ENCODE measurements at places on chromosomes 5 and 9.
A peak's percentile ranks its signal among the peaks of the same experiment; 100 is the strongest.

GRCh38 chr5:2867373-2867933 is 116.0 kb upstream of the IRX2 start:
- no peak for DNase-seq

DNA sequence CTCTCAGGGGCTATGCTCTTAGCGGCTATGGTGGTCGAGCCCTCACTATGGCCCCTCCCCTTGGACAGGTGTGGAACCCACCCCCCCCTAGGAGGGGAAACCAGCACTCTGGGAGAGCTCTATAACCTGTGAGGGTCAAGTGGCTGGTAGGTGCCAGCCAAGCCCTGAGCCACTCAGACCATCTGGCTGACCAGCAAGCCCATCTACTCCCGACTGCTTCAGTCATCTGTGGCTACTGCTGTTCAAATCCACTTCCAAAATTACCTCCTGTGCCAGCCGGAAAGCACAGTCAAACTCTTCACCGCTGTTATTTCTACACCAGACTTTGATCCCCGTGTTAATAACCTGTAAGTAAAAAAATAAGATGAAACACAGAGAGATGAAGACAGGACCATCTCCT is 28.5 kb downstream of the NSUN2 start:
- DNase-seq, result no peak

- no peak for DNase-seq
These were observed 43.6 kb upstream of the SMIM32 start for GRCh38 chr5:136236479-136237083.

GRCh38 chr5:179802950-179803562 is 3.6 kb downstream of the MGAT4B start:
- peak; percentile 6 for DNase-seq

GRCh38 chr5:45081082-45081481 is 272.3 kb downstream of the MRPS30 start:
- DNase-seq, result no peak

DNA sequence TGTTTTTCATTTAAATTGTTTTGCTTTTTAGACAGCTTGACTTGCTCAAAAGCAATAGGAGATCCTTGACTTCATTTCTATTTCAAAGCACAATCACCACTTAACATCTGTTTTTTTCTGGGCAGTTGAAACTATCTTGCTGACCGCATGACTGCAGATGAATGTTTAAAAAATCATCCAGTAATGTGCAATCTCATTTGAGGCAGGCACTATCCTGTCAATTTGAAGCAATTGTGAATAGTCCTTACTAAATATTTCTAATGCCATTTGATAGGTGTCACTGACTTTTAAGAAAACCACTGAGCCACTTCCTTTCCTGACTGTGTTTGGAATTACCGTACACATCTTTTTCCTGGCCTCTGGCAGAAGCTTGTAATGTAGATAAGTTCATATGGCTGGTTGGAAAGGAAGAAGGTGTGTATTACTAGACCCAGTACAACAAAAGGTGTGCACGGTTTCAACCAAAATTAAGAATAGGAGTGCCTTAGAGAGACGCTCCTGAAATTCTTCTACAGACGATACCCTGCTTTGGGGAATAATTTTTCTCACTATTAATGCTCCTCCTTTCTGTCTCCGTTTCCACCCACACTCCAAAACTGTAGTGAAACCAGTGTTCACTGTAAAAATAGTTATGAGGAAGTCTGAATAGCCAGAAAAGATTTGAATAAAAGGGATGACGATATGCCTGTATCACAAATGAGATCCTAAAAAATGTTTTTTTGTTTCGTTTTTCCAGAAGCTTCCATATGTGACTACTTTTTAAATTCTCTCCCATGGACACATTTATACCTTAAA is 136.7 kb upstream of the MOCS2 start:
- DNase-seq, result no peak

GRCh38 chr9:104245925-104246324 is 151.8 kb downstream of the SMC2 start:
- DNase-seq, result no peak

GRCh38 chr5:329768-330167 is 8.3 kb downstream of the AHRR start:
- no peak for DNase-seq

GRCh38 chr5:100576217-100576751 is 41.1 kb downstream of the FAM174A start:
- DNase-seq, result no peak

GRCh38 chr5:126108470-126108869 is 314.7 kb upstream of the GRAMD2B start:
- DNase-seq, result no peak

GRCh38 chr5:34563931-34564709 is 92.0 kb upstream of the RAI14 start:
- DNase-seq, result no peak

- no peak for DNase-seq
These were observed 126.7 kb upstream of the GRHPR start for GRCh38 chr9:37295796-37296195.

DNA sequence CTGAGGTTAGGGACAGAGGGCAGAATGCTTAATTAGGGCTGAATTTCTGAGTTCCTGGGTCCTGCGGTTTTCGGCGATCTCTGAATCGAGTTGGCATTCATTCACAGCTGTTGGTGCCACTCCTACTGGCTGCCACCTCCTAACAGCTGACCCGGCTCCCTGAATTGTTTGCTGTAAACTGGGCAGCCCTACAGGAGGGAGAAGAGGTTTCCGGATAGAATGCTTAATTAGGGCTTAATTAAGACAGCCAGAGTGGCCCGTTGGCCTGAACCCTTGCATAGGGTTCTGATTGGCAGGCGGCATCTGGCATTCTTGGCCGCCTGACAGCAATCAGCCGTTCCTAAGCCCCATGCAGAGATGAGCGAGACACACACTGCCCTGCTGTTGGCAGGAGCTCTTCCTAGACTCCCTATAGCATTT is 25.7 kb downstream of the FRMPD1 start:
- DNase-seq, result no peak

GRCh38 chr9:105621001-105621400 is 41.3 kb upstream of the TAL2 start:
- DNase-seq, result no peak

DNA sequence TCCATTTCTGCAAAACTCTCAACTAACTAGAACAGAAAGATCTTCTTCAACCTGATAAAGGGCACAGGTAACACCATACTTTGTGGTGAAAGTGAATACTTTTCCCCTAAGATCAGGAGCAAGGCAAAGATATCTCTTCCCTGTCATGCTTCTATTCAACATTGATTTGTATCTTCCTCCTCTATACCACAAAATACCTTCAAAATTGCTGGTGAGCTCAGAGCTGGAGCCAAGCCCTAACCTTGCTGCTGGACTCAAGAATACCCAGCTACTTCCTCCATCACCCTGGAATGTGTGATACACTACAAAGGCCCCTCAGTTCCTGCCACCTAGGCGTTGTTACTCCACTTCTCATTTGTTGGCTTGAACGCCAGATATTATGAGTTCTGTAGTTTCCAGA is 499.0 kb downstream of the ACTL7B start:
- DNase-seq, result no peak

DNA sequence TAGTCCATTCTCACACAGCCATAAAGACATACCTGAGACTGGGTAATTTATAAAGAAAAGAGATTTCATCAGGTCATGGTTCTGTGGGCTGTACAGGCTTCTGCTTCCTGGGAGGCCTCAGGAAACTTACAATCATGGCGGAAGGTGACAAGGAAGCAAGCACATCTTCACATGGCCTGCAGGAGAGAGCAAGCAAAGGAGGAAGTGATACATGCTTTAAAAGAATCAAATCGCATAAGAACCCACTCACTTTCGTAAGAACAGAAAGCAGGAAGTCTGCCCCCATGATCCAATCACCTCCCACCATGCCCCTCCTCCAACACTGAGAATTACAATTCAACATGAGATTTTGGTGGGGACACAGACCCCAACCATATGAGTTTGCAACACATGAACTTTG is 5.1 kb upstream of the FBXO38 start:
- no peak for DNase-seq

DNA sequence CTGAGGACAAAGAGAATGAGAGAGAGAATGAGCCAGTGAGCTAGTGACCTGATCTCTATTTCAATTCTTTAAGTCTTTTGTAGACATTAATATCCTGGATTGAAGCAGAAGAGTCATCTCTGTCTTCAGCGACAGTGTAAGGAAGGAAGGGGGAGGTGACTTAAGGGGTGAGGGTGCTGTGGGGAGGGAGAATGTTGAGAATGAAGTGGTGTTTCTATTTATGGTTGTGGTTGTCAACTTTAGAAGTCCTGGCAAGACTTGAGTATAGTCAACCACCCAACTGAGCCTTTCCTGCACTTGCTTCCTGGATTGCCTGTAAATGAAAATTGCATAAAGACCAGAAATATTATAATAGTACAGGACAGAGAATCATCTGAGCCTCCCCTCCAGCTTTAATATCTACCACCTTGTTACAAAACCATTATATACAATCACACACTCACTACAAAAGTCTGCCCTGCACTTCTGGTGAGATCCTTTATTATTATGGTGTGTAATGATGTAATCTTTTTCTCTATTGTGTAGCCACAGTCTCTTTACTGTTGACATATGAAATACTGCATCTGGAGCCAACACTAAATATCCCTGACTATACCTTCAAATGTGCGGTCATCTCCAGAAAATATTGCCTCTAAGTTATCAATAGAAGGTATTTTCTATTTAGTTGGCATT is 91.7 kb downstream of the NTRK2 start:
- DNase-seq, result no peak

DNA sequence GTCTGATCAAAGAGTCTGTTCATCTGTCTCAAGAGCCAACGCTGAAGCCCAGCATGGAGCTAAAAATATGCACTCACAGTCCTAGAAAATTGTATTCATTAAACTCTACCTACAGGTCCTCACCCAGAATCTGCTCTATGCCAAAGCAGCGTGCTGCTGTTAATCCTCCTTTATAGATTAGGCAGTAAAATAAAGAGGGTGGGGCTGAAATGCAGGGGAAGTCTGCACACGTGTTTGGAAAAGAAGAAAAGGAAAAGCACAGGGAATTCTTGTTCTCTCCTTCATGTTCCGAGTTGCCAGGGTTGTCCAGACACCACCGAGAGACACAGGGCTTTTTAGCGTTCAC is 121.4 kb upstream of the TMEM161B start:
- no peak for DNase-seq

- no peak for DNase-seq
These were observed 13.2 kb upstream of the ZBTB43 start for GRCh38 chr9:126791406-126792230.

- DNase-seq, result no peak
These were observed 62.2 kb downstream of the ADAMTS16 start for GRCh38 chr5:5202321-5202720.

DNA sequence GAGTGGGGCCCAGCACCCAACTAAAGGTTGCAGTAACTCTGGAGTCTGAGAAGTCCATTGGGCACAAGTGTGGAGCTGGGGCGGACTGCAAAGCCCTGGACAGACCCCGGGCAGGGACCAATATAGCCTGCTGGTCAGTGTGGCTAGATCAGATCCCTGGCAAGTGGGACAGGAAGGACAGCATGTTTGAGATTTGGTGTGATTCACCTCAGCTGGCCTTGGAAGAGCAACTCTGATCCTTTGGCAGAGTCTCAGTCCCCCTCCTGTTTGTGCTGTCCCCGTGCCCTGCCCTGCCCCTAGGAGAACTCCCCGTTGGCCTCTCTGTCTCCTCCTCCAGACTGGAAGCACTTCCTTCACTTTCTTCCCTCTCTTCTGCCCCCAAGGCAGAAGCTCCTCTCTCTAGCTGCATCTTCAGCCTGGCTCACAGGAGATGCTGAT is 255.3 kb downstream of the FSTL4 start:
- DNase-seq, result no peak

DNA sequence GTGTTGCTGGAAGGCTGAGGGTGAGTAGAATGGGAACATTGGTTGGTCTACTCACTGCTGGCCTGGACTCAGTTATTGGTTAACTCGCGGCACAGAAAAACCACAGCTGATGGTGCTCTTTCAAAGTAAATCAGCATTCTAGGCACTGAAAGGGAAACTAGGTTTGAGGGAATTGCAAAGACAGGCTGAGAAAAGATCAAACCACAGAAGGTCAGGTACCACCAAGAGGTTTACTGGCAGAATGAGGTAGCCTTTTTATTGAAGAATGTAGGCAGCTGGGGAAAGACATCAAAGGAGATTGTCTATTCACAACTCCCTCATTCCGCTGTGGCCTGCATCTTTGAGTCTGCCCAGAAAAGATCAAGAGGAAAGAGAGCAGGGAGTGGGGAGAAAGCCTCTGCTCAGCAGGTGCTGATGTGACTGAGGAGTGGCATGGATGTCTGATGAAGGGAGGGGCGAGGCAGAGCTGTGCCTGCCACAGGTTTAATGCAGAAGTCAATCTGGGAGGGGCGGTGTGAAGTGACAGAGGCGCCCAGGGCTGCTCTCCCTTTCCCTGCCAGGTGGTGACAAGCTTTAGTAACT is 255.5 kb downstream of the MAN2A1 start:
- no peak for DNase-seq

GRCh38 chr5:55665065-55665464 is 47.1 kb downstream of the SLC38A9 start:
- no peak for DNase-seq

- no peak for DNase-seq
These were observed 10.6 kb downstream of the PLEKHG4B start for GRCh38 chr5:102411-103043.

GRCh38 chr5:150163547-150164059 is 3.0 kb upstream of the CDX1 start:
- no peak for DNase-seq

DNA sequence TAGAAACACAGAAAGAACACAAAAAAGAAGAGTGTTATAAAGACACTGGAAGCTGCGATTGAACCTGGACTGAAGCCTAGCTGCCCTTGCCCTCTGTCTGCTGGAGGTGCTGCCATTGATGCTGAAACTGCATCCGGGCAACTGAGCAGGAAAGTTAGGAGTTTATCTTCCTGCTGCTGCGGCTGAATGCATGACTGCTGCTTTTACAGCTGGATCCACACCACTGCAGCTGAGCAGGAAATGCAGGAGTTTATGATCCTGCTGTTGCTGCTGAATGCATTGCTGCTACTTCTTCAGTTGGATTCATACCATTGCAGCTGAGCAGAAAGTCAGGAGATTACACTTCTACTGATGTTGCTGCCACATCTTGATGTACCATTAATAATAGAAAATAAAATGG is 21.8 kb upstream of the JAKMIP2 start:
- no peak for DNase-seq

DNA sequence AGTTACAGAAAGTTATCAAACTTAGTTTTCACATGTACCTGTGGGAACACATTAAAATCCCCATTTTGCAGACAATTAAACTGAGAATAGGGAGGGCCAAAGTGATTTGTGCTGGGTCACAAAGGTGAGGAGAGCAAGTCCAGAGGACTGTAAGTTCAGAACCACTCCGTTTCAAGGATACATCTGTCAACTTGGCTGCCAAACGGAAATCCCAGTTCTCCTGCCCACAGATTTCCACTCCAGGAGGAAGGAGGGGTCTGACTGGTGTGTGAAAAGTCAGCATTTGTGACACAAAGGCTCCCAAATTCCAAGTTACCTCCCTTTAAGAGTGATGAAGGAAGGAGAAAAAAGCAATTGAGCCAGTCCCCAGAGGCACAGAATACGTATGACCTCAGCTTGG is 42.3 kb downstream of the PRELID2 start:
- DNase-seq, result no peak

All from GM20000 (cell line).